ENCODE measurements at places on chromosomes 6 and 20.

GRCh38 chr6:63635588-63636517 is at the start of gene PHF3:
Gene PHF3, plus strand, starts transcription at chr6:63635802. Its CDS starts 10,750 bp downstream, at chr6:63646552.
- peak; percentile 92 for DNase-seq

- no peak for DNase-seq
Measured at GRCh38 chr6:160756021-160756420, 54.0 kb downstream of the PLG start.

DNA sequence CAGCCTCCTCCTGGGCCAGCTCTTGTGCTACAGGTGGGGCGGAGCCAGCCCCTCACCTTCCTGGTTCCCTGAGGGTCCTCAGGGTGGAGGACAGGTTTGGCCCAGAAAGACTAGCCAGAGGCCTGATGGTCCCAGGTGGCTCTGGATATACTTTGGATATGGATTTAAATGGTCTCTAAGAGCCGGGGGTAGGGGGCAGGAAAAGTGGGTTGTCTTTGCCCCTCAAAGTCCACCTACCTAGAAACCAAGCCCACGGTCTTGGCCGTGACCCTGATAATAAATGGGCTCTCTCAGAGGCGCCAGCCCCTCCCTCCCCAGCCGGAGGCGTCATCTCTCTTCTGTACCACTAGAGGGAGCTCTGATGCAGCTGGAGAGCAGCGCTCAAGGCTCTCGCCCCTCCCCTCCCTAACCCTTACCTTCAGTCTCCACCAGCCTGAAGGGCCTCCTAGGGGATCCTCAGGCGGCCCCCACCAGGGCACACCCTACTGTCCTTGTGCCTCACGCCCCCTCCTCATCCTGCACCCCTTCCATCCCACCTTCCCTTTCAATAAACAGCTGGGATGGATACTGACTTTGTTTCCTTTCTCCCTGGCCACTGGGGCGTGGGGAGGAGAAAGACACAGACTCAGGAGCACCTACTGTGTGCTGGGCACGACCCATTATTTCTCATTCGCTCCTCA is 7.5 kb downstream of the NRSN2 start:
- peak; percentile 82 for DNase-seq

DNA sequence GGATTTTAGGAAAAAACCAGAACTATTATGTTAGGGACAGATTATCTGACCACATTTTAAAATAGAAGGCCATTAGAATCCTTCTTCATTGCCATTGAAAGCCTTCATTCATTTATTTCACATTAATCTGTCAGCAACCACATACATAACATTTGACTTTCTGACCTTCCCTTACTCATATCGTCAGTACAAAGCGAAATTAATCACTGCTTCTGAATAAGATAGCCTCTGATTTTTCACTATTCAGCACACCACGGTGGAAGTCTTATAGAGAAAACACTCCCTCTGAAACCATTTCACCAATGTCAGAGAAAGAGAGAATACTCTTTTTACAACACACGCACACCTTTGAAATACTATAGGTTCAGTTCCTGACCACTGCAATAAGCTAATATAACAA is 442.5 kb upstream of the ID4 start:
- no peak for DNase-seq

DNA sequence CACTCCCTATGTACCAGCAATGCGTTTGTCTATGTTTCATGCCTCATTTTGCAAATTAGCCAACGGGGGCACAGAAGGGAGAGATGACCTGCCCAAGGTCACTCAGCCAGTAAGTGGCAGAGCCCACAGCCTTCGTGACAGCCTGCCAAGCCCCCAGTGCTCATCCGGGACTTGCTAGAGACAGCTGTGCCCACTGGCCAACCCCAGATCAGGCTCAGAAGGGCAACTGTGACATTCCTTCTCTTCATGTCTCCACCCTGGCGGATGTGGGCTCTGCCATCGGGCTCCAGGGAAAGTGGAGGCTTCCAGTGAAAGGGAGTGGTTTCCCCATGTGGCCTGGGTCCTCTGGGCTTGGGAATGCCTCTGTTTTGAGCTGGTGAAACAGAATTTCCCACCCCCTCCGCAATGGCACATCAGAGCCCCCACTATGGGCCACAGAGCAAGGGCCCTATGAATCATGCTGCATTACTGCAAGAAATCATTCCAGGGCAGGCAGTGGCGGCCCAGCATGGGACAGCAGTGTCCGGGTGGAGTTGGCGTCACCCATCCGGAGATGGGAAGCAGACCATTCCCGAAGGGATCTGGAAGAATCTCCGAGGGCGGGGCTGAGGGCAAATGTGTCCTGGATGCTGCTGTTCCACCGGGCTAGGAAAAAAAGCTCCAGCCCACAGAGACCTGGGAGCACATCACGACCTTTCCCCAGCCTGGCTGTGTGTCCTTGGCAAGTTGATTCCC is 9.1 kb downstream of the RSPO4 start:
- DNase-seq: no peak

- no peak for DNase-seq
Measured at GRCh38 chr20:38346741-38347140, 459 bp downstream of the LBP start.

DNA sequence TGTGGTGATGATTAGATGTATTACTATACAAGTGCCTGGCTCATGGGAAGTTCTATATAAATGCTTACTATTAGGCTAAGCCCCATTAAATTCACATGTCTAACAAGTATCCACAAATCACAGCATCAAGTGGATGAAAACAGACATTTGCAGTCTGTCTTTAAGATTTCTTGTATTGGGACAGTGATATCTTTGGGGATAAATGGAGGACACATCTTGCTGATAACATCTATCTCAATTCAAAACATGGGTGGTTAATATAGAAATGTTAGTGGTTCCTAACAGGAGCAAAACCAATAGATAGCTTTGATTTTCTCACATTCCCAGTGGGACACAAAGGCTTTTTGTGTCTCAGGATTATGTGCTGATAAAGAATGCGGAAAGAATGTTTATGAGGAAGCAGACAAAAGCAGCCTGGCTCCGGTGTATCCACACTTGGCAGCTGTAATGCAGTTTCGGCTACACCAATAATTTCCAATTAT is 29.3 kb downstream of the PTPRK start:
- no peak for DNase-seq

- DNase-seq: no peak
Measured at GRCh38 chr20:53910351-53911002, 159.9 kb downstream of the BCAS1 start.

- DNase-seq: no peak
Measured at GRCh38 chr20:2602046-2602735, 50.2 kb upstream of the NOP56 start.

DNA sequence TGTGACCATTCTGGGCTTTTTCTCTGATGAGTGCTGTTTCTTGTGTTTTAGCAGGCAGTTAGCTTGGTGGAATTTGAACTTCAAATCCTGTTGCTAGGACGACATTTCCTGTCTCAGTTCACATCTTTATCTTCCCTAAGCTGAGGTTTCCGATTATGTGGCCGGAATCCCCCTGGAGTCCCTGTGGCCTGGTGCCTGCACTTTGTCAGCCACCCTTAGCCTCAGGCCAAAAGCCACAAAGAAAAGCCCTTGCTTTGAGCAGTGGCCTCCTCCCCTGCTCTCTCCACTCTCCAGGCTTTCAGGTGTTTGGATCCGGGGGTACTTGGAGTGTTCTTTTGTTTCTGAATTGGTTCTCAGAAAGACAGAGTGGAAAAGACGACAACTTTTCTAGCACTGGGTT is 59.9 kb upstream of the PMEPA1 start:
- no peak for DNase-seq

- DNase-seq: no peak
Measured at GRCh38 chr20:57866250-57867106, 156.7 kb upstream of the PMEPA1 start.

DNA sequence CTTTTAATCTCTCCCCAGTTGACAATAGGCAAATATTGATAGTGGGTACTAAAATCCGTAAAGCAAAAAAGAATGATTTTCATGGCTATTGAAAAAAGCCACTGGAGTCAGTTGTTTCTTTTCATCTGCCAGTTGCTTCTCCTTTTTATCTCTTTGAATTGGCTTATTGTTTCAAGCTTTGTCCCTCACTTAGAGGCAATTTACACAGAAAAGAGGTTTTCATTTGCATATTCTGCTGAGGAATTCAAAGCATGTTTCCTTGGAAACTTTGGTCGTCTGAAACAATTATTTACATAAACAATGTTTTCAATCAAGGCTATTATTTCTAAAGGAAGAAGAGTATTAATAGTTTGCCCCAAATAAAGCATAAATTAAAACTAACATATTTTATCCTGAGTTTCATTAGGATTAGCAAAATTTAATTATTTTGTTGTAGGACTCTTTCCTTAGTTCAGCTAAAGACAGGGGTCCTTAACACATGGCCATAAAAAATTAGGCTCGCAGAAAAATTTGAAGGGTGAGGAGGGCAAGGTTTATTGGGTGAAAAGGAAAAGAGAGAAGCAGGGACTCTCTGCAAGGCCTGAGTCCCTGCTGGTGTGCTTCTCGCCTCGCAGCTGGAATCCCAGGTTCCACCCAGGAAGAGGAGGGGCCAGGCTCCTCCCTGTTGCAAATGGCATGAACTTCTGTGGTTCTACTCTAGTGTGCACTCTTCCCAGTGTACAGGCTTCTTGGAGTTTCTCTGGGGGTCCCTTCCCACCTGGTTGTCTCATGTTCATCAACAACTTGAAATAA is 138.8 kb upstream of the LAMA2 start:
- DNase-seq: no peak

- no peak for DNase-seq
Measured at GRCh38 chr6:167134448-167135328, 11.8 kb downstream of the CCR6 start.

GRCh38 chr6:163036160-163036645 is 308.4 kb downstream of the PACRG start:
- DNase-seq: no peak

DNA sequence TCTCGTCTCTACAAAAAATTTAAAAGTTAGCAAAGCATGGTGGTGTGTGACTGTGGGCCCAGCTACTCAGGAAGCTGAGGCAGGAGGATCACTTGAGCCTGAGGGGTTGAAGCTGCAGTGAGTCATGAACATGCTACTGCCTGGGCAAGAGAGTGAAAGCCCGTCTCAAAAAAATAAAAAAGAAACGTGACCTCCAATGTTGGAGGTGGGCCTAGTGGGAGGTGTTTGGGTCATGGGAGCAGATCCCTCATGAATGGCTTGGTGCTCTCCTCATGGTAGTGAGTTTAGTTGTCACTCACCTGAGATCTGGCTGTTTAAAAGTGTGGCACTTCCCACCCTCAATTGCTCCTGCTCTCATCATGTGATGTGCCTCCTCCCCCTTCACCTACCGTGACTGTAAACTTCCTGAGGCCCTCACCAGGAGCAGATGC is 24.3 kb downstream of the RBL1 start:
- no peak for DNase-seq

GRCh38 chr20:49569411-49570115 is 1.6 kb upstream of the PTGIS start:
- DNase-seq: no peak

DNA sequence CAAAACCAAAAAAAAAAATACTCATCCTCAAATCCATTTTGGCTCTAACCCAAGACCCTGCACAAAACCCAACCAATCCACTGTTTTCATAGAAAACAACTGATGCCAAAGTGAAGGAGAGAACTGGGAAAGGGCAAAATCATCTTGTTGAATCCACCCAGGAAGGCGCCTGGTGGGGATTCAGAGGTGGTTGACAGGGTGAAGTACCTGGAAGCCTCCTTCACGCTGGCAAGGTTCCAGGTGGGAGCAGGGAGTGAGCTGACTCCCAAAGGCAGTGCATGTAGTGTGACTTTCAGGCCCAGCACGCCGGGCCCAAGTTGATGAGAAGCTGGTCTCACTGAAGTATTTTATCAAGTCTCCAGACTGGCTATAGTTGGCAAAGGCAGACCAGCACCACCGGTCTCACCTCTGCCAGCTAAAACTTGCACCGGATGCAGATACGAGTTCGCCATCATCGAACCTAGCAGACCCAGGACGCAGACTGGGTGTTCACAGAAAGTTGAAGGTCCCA is 16.5 kb downstream of the PPP1R10 start:
- no peak for DNase-seq

DNA sequence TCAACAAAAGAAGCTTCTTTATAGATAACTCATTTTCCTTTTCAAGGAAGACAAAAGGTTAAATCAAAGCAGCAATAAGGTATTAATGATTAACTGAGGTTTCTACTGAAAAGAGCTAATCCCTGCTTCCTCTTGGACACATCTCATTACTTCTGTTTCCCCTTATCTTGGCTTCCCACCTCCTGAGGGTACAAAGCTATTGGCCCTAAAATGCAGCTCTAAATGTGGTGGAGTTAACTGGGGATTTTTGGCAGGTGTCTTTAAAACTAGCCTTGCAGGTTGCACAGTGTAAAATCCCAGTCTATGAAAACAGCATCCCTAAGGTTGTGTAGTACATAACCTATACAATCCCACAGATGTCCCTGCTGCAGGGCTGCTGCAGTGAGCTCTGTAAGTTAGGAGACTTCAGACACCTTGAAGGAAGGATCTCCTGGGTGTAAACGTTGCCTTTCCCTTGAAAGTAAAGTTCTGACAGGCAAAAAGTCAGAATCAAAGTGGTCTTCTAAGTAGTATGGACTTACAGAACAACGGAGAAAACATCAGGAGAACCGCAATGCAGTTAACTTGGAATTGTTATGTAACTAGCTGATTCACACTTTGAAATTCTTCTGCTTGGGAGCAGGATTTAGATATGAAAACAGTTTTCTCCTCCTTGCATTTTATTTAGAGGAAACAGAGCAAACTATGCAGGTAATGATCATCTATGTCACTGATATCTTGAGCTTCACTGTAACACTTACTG is 71.7 kb upstream of the TRAF3IP2 start:
- no peak for DNase-seq

DNA sequence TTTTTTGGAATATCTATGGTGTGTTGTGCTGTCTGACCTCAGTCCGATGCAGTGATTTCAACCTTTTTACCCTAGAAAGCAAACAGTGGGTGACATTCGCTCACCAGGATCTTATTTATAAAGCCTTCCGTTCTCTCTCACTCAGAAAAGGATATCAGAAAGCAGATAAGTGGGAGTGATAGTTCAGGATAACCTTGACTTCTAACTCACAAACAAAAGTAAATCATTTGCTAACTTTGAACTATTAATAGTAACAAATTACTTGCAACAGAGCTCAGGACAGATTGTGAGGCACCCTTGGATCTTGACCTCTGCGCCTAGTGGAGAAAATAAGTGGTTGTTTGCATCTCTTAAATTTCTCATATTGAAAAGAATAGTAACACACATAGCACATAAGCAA is 637.1 kb upstream of the CITED2 start:
- no peak for DNase-seq

DNA sequence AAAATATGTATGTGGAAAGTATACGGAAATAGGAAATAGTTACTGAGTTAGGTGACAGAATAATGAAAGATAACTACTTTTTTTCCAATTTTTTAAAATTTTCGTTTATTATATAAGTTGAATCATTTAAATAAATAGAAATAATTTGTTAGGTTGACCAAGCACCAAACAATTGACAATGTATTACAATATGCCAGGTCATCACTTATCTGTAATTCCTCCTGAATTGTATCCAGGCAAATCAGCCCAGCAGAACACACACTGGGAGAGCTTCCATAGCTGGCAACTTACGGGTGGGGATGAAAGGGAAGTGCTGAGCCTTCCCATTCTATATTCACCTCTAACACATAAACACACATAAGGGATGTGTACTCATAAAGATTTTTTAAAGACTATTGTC is 40.7 kb downstream of the FAXC start:
- DNase-seq: no peak
